ENCODE measurements at places on chromosomes 12 and 14.

DNA sequence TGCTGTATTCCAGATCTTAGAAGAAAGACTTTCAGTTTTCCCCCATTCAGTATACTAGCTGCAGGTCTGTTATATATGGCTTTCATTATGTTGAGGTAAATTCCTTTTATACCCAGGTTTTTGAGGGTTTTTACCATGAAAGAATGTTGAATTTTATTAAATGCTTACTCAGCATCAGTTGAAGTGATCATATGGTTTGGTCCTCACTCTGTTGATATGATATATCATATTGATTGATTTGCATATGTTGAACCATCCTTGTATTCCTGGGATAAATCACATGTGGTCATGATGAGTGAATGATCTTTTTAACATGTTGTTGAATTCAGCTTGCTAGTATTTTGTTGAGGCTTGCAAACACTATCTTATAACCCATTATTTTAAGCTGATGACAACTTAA lies 96.7 kb downstream of the TRMT5 start:
- no peak for DNase-seq

GRCh38 chr14:33271891-33272290 lies 333.2 kb downstream of the NPAS3 start:
- no peak for DNase-seq

- no peak for DNase-seq
Observed at GRCh38 chr12:121533394-121534090, 47.3 kb downstream of the KDM2B start.

GRCh38 chr12:64679487-64680001 lies 69.2 kb downstream of the RASSF3 start:
- DNase-seq = peak; percentile 59

DNA sequence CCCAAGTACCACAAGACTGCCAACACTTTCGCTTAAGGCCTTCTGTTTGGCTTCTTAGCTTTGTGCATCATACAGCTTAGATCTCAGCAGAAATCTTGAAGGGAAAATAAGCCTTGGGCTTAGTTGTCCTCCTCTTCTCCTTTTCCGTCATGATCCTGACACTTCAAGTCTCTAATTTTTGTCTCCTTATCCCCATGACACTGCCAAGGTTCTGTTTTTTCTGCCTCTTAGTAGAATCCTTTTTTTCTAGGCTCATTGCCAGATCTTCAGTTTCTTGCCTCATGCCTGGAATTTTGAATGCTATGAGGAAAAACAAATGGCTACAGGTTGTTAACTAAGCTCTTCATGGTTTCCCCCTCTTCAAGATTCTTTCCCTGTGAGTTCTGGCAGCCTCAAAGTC lies 450.4 kb downstream of the LRFN5 start:
- no peak for DNase-seq

DNA sequence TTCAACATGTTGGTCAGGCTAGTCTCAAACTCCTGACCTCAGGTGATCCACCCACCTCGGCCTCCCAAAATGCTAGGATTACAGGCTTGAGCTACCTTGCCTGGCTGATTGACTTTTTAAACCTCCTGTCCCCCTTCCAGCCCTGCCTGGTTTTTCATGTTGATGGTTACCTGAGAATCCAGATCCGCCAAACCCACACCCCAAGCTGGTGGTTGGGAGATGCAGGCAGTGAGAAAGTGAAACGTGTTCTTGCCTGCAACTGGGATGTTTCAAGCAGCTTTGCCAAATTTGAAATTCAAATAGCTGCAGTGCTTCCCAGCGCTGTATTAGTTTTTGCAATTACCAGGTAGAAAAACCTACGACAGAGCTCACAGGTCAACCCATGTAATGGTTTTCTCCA lies 238.3 kb upstream of the PWP1 start:
- no peak for DNase-seq

DNA sequence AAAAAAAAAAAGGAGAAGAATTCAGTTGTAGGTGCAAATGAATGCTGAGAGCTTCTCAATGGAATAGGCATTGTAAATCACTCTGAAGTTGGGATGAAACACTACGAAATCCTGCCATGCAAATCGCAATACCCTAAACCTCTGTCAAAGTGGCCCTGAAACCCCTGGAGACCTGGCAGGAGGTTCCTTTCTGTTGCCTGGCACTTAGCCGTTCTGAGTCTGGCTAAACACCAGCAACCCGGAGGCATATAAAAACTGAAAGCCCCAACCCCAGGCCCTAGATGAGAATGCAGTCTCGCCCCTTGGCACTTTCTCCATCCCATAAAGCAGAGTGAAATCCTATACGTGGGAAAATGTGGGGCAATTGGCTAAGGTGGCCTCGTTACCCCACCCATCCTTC lies 151.5 kb upstream of the PARP11 start:
- no peak for DNase-seq

GRCh38 chr12:47982770-47983169 lies 19.4 kb downstream of the TMEM106C start:
- no peak for DNase-seq

DNA sequence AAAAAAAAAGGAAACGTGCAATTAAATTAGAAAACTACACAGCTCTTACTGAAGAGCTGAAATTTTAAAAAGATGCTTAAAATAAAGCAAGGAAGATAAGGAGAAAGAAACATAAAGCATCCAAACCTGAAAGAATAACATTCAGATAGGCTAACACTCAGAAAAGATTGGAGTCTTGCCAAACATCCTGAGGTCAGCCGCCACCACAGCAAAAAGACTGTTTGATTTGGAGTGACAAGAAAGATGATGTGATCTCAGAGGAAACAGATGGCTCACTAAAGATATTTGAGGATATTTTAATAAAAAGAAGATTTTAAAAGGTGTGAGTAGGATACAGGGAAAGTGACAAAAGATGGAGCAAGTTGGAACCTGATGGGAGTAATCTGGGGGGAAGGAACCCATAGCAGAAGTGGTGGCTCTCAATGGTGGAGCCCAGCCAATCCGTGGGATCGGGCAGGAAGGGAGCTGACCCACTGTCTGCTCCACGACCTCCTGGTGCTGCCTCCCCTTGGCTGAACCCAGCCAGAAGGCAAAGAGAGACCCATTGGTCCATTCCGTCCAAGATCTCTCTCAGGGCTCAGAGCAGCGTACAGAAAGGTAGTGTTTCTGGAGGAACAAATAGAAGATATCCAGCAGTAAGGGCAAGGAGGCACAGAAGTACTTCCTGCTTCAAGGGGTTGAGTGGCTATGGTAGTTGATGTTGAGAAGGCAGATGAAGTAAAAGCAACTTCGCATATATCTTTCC lies 469.6 kb downstream of the RGS6 start:
- DNase-seq = no peak

- DNase-seq = no peak
Observed at GRCh38 chr12:66984962-66985361, 284.2 kb upstream of the CAND1 start.

DNA sequence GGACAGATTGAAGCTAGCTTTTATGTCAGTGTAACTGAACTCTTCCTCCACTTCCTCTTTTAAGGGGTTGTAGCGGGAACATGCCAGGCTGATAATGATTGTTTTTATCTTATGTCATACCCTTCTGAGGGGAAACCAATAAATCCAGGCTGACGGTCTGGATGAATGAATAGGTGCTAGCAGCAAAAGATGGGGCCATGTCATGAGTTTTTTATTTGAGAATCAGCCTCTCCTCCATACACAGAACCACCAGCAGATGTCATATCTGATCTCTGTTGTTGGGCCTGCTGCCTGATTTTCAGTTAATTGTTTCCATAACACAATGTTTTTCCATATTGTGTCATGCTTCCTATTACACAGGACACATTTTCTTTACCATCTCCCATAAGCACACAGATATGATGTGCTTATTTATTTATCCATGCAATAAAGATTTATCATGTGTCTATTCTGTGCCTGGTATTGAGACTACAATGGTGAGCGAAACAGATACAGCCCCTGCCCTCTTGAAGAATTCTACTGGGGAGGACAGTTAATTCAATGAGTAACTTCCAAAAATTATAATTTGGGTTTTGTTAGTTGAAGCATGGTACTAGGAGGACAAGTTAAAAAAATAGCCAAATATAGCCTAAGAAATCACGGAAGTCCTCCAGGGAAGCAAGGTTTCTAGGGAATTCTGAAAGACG lies 33.6 kb upstream of the CRY1 start:
- DNase-seq = no peak

DNA sequence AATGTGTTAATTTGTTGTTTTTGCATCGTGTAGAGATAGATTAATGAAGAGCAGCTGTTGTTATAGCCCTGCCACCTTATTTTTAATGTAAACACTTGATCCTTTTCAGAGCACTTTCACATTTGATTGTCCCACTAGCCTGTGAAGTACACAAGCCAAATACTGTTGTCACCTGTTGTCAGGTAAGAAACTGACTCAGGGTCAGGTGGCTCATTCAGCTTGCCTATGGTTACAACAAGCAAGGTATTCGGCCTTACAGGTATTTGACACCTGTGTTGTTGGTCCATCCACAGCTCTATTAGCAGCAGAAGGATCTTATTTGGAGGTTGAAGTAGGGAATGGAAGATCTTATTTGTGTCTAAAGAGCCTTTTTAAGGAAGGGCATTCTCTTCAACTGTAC lies 108.9 kb downstream of the GPR135 start:
- no peak for DNase-seq

GRCh38 chr12:119673634-119674033 lies 5.7 kb downstream of the PRKAB1 start:
- DNase-seq = no peak

- no peak for DNase-seq
Observed at GRCh38 chr12:69936214-69936731, 111.2 kb downstream of the MYRFL start.

GRCh38 chr12:15962760-15963159 lies 51.6 kb downstream of the DERA start:
- DNase-seq = no peak

DNA sequence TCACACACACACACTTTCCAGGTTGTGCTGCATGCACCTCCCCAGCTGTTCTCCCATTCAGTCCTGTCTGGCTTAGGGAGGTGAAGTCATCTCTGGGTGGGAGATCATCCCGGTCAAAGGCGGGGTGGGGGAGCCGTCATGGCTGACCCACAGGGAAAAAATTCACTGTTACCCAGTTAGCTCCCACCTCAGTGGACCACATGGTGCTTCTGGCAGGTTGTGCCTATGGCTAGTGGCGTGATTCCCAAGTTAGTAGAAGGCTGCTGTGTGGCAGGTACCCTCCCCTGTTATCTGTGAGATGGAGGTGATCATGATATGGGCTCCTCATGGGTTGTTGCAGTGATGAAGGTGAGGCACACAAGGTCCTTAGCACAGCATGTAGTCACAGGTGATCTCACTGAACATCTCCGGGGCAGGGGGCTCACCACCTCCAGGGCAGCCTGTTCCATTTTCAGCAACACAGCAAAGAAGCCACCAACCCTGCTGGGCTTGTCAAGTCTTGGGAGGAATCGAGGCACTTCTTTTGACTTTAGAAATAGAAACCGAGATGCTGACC lies 154.9 kb upstream of the CCND2 start:
- DNase-seq = no peak

- no peak for DNase-seq
Observed at GRCh38 chr14:56177036-56177435, 58.8 kb downstream of the PELI2 start.

DNA sequence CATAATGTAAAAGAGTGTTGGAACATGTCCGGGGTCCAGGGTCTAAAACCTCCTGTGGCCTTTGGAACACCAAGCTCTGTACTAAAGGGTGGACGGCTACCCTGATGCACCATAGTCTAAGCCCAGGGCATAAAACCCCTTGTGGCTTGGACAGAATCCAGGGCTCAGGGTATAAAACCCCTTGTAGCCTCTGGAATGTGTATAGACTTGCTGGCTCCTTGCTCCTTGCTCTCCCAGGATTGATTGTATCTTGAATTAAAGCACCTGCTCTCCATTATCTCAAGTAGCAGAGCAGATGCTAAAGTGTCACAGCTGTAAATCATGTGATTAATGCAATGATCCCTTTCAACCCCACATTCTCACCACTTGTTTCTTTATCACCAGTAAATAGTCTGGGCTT lies 556.5 kb downstream of the LRFN5 start:
- DNase-seq = no peak

- no peak for DNase-seq
Observed at GRCh38 chr12:58858030-58858429, 62.3 kb downstream of the LRIG3 start.

- no peak for DNase-seq
Observed at GRCh38 chr12:124184456-124184855, 110.4 kb upstream of the RFLNA start.

DNA sequence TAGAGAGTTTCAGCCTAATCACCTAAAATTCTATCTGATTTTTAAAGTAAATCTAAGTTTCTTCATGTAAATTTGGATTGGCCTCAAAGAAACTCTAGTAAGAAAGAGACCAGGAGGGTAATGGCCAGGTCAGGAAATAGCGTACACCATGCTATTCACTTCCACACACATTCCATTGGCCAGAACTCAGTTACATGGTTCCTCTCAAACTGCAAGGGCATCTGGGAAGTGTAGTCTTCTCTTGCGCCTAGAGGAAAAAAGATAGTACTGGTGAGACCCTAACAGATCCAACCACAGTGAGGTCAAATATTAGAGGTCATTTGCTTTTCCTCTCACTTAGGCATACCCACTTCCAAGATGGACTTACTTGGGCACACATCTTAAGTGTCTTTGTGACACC lies 39.1 kb downstream of the MBIP start:
- no peak for DNase-seq

All from HTR-8/SVneo (cell line).